ENCODE measurements at places on chromosomes 7 and 10. TPM values are rescaled to one million over a fixed set of nuclear protein-coding genes. Genes with fewer than 3 reads are reported as not detected.

The ZNF488 gene
- not detected for total RNA-seq

The GTF2I gene
- total RNA-seq: 84.8 TPM

The STEAP4 gene
- total RNA-seq: 4.6 TPM

The CTNNA3 gene
- not detected for total RNA-seq

The TUBAL3 gene
- not detected for total RNA-seq

The LEP gene
- 0.09 TPM for total RNA-seq

The AGR3 gene
- total RNA-seq: not detected

The FOXP2 gene
- 2.4 TPM for total RNA-seq

The TMEM139 gene
- total RNA-seq: not detected

The C1QL3 gene
- total RNA-seq: under 0.01 TPM
